Activated gamma-delta T cell treated with Interleukin-2 at 50 U/mL for 16 hours (primary cell): ENCODE measurements at places on chromosomes 16 and 17.

- no peak for DNase-seq
Observed at GRCh38 chr16:50614955-50615724, 66.0 kb downstream of the SNX20 start.

DNA sequence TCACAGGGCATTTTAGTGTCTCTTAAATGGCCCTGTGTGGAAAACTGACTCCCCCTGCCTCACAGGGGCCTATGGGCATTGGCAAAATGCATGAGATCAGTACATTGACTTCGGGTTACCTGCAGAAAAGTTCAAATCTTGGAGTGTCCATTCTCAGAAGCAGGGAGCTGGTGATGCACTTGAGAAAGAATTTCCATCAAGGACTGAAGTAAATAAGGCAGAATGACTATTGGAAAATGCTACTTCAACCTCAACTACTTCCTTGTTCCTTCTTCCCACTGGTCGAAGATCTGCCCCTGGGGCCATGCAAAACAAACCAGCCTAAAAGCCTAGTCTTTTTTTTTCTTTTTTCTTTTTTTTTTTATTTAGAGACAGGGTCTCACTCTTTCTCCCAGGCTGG is 13.8 kb upstream of the GSDMA start:
- no peak for DNase-seq

DNA sequence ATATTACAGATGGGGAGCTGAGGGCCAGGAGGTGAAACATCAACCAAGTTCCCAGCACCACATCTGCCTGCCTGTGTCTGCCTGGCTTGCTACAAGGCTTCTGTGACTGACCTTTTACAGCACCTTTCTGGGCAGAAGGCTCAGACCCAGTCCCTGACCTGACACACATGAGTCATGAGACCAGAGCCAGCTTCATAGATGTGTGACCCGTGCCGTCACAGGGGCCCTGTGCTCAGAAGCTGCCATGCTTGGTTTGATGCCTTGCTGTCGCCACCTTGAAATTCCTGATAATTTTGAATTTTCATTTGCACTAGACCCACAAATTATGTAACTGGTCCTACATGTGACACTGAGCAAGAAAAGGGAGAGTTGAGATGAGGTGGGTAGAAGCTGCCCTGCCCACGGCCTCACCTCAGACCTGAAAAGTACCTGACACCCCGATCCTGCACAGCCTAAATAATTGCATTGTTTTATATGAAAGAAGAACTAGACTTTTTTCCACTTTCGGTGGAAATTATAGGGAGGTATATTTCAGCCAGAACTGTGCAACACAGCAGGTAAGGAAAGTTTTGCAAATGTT is 13.3 kb upstream of the PECAM1 start:
- DNase-seq: no peak

- peak; percentile 74 for DNase-seq
Observed at GRCh38 chr17:42484304-42484703, 25.6 kb downstream of the ATP6V0A1 start.

DNA sequence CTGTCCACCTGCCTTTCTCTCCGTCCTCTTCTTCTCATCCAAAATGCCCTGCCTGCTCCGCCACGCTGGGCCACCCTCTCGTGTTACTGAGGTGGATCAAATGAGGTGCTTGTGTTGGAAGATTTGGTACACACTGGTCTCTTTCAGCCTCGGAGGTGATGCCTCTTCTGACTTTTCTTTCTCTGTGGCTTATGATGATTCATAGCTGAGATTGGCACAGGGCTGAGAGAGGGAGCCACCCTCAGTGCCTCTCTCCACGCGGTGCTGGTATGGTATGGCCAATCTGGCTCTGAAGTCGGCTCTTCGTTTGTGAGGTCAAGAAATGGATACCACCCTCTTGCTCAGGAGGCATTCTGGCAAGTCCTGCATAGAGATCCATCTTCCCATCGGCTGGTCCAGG is 82.4 kb downstream of the PLCG2 start:
- no peak for DNase-seq

DNA sequence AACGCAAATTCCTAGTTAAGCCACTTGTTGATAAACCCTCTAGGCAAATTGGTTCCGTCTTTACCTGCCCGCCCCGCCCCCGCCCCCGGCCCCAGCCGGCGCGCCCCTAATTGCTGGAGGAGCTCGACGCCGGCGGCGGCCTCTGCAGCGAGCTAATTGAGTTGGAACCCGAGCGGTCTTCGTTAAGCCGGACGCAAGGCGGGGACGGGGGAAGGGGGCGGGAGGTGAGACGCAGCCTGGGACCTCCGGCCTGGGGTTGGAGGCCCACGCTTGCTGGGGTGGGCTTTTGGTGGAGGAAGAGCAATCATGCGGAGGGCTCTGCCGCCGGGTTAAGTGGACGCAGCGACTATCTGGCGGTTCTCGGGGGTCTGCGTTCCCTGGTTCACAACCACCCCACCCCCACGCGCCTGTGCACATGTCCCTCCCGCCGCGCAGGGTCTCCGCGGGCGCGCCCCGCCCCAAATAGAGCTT is 12.7 kb upstream of the FOXF1 start:
- no peak for DNase-seq

- no peak for DNase-seq
Observed at GRCh38 chr16:67451704-67452435, 20.9 kb downstream of the HSD11B2 start.

- DNase-seq: peak; percentile 25
Observed at GRCh38 chr17:8189041-8189710, 804 bp downstream of the BORCS6 start.

DNA sequence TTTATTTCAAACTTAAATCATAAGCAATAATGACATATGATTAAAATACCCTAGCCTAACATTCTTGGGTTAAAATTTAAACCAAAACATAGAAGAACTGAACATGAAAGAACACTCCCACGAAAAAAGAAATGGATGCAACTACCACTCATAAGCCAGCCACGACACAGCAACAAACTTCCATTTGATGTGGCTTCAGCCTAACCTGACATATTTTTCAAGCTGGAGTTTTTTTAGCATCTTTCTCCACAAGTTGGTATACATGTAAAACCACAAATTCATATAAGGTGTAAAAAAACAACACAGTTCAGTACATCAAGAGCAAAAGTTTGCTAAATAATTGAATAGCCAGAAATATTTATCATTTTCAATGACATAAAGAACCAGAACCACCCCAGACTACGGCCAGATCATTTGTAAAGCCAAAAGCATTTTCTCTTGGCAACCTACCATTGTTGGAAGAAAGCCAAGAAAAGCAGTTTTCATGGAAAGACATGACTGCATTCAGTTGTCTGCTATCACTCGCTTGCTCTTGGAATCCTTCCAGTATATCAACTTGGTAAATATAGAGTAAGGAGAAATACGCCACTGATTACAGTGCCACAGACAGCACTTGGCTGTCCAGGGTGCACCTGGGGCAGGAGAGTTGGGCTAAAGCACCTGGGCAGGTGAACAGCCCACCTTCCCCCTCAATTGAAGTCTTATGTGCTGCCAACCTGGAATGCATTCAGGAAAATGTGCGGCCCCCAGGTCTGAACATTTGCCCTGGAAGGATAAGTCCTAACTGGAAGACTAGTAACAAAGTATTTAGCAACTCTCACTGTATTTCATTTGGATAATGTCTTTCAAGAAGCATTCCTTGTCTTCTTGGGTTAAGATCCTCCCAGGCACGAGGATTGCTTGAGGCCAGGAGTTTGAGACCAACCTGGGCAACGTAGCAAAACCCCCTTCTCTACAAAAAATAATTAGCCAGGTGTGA is 60.5 kb downstream of the CREBBP start:
- no peak for DNase-seq

DNA sequence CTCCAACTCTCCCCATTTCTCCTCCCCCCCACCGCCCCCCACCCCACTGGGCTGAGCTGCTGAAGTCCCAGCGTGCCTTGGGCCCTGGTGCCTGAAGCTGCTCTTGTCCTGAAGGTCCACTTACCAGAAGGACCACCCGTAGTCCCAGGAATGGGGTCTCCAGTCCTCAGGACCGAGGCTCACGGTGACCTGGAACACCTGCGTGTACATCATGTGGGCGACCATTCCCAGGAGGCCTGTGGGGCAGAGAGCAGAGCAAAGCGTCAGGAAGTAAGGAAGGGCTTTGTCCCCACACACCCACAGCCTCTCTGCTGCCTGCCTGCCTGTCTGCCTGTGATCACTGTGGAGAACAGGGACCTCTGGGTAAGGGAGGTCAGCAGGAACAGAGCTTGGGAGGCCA is 218.7 kb downstream of the GSG1L start:
- no peak for DNase-seq

- DNase-seq: no peak
Observed at GRCh38 chr17:74677558-74678466, 34.9 kb downstream of the CD300LF start.

DNA sequence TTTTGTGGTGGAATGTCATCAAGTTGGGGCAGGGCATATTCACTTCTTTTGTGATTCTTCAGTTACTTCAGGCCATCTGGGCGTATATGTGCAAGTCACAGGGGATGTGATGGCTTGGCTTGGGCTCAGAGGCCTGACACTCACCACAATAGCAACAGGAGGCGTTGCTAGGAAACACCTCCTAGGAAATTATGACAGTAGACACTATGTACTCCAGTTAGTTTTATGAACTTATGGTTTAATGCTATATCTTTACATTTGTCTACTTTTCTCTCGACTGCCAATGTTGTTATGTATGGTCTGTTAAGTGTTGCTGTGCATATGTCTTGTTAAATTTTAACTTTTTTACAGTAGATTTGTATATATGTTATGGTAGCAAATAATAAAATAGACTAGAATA is 788.7 kb upstream of the GOT2 start:
- DNase-seq: no peak

DNA sequence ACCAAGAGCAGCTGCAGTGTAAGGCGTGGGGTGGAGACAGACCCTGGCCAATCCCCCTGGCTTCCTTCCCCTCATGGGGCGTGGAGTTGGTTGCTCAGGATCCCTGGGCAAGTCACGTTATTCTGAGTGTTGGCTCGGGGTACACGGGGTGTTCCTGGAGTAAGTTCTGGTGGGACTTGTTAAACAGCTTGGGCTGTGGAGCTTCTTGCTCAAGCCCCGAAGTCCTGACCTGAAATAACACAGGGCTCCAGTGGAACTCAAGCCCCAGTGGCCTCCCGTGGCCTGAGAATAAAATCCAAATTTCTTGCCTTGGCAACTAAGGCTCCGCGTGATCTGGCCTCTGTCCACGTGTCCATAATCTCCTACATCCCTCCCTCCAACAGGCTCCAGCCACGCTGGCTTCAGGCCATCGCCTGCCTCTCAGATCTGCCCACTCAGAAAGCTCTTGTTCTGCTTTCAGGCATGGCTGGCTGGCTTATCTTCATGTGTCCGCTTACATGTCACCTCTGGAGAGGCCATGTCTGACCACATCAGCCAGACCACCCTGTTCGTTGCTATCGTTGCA is 49.3 kb upstream of the BCO1 start:
- no peak for DNase-seq

GRCh38 chr16:73166947-73167550 is 119.1 kb upstream of the ZFHX3 start:
- no peak for DNase-seq
